ENCODE measurements at places on chromosomes 7 and 10.

GRCh38 chr10:80474941-80475340 lies 20.8 kb downstream of the TSPAN14 start:
- DNase-seq = no peak

DNA sequence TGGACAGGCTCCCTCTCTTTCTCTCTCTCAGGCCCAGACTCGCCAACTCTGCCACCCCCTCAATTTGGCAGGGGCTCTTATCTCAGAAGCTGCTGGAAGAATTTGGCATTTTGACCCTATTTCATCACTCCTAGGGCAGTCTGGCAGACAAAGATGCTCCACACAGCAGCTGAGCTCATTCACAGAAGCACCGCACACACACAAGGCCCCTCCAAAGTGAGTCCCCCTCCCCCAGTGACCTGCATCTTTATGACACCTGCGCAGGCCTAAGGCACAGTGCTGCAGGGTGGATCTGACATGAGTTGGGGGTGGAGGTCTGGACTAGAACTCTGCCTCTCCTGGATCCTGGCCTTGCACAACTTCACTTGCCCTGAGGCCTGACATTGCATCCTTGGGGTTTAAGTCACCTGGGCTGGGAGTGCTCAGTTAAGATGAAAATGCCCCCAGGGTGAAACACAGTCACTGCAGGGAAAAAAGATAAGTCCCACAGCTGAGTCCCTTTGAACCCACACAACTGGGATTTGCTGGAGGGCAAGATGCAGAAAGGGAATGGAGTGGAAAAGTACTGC lies 41.1 kb upstream of the DUSP5 start:
- no peak for DNase-seq

- no peak for DNase-seq
These were observed 23.4 kb upstream of the CASD1 start for GRCh38 chr7:94486216-94486615.

GRCh38 chr7:20797462-20798080 lies 10.9 kb upstream of the SP8 start:
- no peak for DNase-seq

DNA sequence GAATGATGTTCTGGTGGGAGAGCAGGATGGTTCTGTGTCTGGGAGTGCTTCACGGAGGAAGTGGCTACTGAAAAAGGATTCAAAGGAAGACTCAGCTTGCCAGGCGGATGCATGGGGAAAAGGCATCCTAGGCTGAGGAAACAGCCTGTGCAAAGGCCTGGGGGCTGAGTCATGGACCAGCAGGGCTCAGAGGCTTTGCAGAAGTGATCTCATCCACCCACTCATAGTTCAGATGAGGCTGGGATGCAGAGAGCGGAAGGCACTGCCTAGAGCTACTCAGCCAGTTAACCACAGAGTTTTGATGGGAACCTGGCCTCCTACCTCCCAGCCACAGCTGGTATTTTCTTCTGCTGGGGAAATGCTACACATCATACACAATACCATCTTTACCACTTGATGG lies 15.8 kb upstream of the ADAMTS14 start:
- DNase-seq = no peak

DNA sequence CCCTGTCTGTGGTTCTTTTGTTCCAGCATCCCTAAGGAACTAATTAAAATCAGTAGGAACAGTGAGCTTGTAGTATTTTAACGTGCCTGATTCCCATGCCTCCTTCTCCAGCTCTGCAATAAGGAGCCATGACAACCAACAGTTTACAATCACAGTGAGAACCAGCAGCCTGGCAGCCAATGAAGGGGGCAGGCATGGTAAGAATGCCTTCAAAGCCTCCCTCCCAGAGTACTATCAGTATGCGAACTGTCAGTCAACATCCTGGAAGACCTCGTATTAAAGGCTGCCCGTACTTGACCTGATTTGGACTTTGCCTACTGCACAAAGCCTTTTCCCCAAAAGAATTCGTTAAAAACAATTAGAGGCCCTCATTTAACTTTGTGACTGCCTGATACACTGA lies 7.7 kb downstream of the ZPBP start:
- no peak for DNase-seq

DNA sequence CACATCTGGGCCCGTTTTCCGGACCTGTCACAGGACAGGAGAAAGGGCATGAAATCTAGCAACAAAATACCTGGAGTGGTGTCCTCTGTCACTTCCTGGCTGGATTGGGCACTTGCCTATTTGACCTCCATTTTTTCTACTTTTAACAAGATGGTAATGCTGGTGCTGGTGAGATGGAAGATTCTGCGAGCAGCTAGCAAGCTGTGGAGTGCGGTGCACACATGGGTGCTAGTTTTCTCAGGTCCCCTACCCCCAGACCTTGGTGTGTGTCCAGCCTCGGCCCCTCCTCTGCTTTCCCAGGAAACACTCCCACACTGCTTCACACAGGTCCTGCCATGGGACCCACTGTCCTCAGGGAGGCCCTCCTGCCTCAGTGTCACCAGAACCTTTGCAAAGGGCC lies 87.7 kb downstream of the WDR11 start:
- no peak for DNase-seq

- DNase-seq = no peak
These were observed 16.0 kb upstream of the PPIF start for GRCh38 chr10:79331226-79331625.
